Stimulated activated CD4-positive, alpha-beta T cell treated with anti-CD3 and anti-CD28 coated beads, Interleukin-2, amount 100 ng/mL, for 48 hours (primary cell): ENCODE measurements at places on chromosomes 3 and 15.

- no peak for DNase-seq
Observed at GRCh38 chr15:44569316-44569715, 32.4 kb downstream of the EIF3J start.

- no peak for DNase-seq
Observed at GRCh38 chr15:77160562-77161478, 89.9 kb upstream of the TSPAN3 start.

- DNase-seq = no peak
Observed at GRCh38 chr3:18379647-18380046, 45.5 kb downstream of the SATB1 start.

DNA sequence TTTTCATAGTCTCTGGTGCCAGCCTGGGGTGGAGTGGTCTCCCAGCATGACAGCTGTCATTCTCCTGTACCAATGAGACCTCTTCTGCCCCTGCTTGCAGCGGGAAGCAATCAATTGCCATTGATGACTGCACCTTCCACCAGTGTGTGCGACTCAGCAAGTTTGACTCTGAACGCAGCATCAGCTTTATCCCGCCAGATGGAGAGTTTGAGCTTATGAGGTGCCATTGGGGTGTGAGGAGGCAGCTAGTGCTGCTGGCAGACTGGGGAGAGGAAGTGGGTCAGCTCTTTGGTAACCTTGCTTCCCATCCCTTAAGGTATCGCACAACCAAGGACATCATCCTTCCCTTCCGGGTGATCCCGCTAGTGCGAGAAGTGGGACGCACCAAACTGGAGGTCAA, 4.4 kb upstream of the ABCF3 start:
- DNase-seq = no peak

DNA sequence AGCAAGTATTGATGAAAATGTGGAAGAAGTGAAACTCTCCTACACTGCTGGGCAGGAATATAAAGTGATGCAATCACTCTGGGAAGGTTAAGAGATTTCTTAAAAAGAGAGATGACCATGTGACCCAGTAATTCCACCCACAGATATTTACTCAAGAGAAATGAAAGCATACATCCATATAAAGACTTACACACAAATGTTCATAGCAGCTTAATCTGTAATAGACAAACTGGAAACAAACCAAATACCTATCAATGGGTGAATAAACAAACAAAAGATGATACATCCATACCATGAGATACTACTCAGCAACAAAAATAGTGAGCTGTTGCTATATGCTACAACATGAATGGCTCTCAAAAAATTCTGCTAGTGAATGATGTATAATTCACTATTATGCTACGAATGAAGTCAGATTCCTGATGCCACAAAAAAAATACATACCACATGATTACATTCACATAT, 463.3 kb downstream of the MAGI1 start:
- no peak for DNase-seq

GRCh38 chr3:120450600-120451271, at the start of gene FSTL1:
TSS of gene FSTL1 (minus strand) at chr3:120450992. CDS start at chr3:120450746, 246 bp downstream.
- no peak for DNase-seq

DNA sequence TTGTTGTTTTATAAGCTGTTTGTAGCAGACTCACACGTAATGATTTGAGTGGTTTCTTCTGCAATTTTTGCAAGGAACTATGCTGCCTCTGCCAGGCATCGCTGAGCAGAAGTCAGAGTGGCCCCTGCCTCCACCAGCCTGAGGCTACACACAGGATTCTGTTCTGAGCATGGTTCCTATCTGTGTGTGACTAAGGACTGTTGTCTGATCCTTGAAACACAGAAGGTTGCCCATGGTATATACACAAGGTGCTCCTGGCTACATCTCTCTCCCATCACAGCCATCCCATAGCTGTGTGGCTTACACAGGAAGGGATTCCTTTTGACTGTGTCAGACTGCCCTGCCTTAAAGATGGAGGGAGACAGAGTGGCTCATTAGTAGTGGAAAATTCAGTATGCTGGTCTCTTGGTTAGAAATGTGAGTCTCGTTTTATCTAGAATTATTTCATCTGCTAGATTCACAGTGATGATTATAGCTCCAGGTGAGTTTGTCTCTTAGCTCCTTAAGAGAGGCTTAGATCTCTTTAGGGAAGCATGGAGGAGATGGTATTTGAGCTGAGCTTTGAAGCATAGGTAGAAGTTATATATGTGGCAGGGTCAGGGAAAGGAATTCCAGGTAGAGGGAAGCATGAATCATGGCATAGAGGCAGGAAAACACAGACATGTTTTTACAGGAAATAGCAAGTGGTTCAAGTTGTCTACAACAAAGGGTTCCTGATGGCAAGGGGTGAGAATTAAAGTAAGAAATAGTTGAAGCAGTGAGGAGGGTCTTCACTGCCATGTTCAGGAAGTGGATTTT, 37.5 kb downstream of the SNAPC5 start:
- no peak for DNase-seq

GRCh38 chr15:78895471-78895870, 22.8 kb downstream of the MORF4L1 start:
- no peak for DNase-seq

DNA sequence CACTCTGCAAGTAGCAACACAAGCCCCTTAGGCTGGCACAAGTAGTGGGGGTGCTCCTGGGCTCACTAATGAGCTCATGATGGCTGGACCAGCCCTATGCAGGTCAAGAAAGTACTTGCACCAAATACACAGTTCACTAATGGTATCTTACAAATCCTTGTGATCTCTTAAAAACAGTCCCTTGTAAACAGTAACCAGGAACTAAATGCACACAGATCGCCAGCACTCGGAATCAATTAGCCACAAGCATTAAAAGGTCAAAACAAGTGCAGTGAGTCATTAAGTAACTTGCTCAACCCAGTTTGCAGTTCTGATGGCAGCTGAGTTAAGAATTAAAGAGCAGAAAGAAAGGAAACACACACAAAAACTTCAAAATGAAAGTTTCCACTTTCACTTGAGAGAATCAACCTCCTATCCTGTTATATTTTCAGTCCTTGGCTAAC, 43.2 kb downstream of the ARHGEF3 start:
- no peak for DNase-seq

- DNase-seq = no peak
Observed at GRCh38 chr15:49902685-49903501, 216.1 kb downstream of the ATP8B4 start.

GRCh38 chr3:71300951-71301393, 282.6 kb downstream of the FOXP1 start:
- no peak for DNase-seq

DNA sequence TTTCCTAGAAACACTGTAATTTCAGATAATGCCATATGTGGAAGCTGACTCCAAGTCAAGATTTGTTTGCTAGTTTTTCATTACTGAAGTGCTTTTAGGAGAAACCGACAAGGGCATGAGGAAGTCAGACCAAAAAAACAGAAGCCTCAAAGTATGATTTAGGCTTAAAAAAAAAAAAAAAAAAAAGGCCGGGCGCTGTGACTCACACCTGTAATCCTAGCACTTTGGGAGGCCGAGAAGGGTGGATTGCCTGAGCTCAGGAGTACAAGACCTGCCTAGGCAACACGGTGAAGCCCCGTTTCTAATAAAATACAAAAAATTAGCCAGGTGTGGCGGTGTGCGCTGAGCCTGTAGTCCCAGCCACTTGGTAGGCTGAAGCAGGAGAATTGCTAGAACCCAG, 11.6 kb downstream of the RPL15 start:
- DNase-seq = no peak

DNA sequence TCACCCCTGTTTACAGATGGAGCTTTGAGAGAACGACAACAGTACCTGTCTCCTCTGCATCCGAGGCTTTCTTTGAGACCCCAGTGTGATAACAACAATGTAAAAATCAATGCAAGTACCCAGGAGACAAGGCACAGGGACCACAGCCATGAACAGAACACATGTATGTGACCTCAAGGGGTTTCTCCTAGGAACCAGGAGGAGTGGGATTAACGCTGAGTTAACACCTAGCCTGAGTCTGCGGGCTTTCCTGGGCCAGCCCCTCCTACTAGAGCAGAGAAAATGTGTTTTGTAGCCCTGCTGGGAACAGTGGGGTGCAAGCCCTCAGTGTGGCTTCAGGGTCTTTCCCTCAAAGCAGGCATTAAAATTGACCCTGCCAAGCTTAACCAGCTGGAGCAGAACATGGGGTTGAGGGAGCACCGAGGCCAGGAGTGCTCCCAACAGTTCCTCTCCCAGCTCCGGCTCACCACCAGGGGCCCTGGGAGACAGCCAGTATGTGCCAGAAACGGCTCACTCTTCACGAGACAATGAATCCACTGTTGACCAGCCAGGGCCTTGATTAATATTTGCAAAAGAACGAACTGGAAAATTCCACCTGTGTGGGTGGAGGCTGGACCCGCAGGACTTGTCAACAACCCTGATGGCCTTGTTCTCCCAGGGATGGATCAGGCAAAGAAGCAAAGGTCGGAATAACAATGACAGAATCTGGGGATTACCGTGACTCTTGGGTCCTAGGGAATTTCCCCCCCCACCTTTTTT, 3.6 kb downstream of the CHDH start:
- no peak for DNase-seq

DNA sequence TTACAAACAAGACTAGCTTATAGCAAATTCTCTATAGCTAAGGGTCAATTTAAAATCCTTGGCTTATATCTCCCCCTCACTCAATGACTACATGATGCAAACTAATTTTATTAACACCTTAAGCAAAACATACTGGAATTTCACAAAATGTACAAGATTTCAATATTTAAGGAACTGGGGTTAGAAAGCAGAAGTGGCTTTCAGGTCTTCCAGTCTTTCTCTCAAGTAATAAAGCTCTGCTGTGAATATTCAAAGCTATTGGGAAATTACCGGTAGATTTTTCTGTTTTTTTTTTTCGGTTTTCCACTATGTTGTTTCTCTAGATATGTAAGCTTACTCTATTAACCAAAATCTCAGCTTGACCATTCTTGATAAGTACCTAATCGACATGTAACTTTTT, 3.9 kb downstream of the EPM2AIP1 start:
- no peak for DNase-seq

- no peak for DNase-seq
Observed at GRCh38 chr3:1117843-1118473, 25.1 kb downstream of the CNTN6 start.

GRCh38 chr3:130850843-130851242, 43.0 kb upstream of the ATP2C1 start:
- no peak for DNase-seq

GRCh38 chr3:50490424-50490823, 13.0 kb downstream of the CACNA2D2 start:
- DNase-seq = no peak
